ENCODE measurements at places on chromosomes 6 and 20.

DNA sequence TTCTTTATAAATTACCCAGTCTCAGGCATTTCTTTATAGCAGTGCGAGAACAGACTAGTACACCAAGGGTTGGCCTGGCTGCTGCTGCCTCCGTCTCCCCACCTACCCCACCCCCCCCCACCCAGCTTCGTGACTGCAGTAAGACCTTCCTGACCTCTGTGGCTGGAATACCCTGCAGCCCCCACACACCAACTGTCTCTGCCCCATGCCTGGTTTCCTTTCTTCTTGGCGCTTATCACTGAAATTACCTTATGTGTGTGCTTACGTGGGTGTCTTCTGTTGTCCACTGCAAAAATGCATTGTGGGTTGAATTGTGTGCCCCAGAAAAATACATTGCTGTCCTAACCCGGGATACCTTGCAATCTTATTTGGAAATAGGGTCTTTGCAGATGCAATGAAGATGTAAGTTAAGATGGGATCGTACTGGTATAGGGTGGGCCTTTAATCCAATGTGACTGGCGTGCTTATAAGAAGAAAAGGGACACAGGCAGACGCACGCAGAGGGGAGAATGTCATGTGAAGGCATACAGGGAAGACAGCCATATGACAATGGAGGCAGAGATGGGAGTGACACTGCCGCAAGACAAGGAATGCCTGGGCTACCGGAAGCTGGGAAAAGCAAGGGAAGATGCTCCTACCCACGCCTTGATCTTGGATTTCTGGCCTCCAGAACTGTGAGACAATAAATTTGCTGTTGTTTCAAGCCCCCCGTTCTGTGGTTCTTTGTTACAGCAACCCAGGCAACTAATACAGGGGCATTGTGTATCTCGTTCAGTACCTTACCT is 15.4 kb downstream of the SYNJ2 start:
- DNase-seq: no peak

DNA sequence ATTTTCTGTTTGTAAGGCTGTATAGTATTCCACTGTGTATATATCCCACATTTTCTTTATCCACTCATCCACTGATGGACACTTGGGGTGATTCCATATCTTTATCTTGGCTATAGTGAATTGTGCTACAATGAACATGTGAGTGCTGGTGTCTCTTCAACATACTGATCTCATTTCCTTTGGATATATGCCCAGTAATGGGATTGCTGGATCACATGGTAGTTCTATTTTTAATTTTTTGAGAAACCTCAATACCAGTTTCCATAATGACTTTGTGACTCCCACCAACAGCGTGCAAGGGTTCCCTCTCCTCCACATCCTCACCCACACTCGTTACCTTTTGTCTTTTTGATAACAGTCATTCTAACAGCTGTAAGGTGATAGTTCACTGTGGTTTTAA is 166.0 kb downstream of the ARHGAP18 start:
- no peak for DNase-seq

DNA sequence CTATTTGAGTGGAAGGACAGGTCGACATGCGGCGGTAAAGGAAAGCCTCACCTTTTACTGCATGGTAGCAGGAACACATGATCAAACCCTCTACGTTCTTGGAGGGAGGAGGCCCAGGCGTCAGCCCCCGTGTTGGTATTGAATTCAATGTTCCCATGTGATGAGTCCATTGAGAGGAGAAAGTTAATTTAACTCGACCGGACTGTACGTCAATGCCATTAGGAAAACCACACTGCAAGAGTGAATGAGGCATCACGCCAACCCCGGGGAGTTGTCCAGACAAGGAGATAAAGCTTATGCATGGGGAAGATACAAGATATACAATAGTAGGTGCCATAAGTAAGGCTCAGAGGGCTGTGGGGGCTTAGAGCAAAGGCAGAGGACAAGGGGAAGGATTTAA is 213.9 kb upstream of the ECI2 start:
- no peak for DNase-seq

GRCh38 chr20:25584905-25585704 is at the start of gene NINL:
NINL (minus strand) TSS chr20:25585531; CDS start chr20:25526587, 58,944 bp downstream.
- peak; percentile 31 for DNase-seq

- DNase-seq: no peak
Measured at GRCh38 chr6:38420207-38420606, 219.5 kb downstream of the BTBD9 start.

- DNase-seq: no peak
Measured at GRCh38 chr6:9482030-9482738, 932.7 kb downstream of the TFAP2A start.

GRCh38 chr6:124722141-124722878 is 239.9 kb upstream of the RNF217 start:
- DNase-seq: no peak

DNA sequence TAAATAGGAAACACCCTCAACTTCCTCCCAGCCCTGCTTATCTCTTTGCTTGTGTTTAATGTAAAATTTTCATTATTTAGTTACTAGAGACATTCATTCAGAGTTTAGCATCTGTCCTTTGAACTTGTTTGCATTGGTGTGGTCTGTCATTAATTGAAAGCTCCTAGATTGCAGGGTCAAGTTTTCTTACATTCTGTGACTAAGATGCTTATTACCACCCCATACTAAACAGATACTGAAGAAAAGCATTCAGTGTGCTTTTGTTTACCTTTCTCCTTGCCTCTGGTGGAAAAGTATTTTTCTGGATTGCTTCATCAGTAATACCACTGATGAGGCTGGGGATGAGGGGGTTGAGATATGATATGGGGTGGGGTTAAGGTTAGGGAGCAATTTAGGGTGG is 199.0 kb downstream of the SAMD5 start:
- no peak for DNase-seq

GRCh38 chr20:11158146-11158545 is 484.3 kb upstream of the JAG1 start:
- no peak for DNase-seq

GRCh38 chr20:48395816-48396546 is 431.8 kb downstream of the PREX1 start:
- no peak for DNase-seq

- no peak for DNase-seq
Measured at GRCh38 chr6:110492584-110492983, 16.2 kb upstream of the SLC22A16 start.

DNA sequence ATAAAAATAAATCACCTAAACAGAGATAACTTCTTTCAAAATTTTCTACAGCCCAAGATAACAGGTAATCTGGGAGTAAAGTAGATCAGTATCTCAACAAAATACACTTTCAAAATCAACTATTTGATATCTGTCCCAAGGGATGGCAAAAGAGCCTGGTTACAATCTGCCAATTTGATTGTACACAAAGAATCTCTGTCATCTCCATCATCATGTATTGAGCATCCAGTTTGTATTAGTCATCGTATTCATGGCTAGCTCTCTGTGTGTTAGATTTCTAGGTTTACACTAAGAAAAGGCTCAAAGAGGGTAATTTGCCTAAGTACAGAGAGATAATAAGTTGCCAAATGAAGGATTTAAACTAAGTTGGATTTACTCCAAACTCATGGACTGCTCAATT is 329.0 kb upstream of the NRSN1 start:
- no peak for DNase-seq

DNA sequence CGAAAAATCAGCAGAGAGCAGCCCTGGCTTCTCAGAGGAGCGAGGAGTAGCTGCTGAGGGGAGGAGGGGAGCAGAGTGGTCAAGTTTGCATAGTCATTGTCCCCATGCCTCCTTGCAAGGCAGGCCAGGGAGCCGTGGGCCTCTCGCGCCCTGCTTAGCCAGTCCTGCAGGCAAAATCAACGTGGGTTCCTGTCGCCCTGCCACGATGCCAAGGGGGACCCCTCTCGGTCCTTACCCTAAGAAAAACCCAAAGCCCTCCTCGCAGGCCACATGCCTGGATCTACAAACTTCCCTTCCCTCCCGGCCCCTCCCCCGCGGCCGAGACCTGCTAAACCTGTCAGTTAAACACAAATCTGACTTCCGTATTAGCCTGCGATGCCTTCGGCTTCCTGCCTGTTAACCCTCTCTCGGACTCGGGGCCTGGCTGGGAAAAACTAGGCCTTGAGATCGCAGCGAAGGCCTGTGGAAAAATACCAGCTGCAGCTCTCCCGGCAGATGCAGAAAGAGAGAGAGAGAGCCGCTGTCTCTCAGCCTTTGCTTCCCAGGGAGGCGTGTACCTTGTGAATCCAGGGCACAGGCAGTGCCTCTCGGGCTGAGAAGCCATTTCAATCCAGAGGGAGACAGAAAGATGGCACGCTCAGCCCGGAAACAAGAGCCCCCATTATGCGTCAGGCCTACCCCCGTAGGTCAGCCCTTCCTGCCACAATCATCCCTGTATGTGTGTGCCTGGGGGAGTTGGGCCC is 968 bp upstream of the ZMYND8 start:
- peak; percentile 68 for DNase-seq
